Activated CD8-positive, alpha-beta T cell treated with anti-CD3 and anti-CD28 coated beads for 36 hours (primary cell): ENCODE measurements at places on chromosomes 1 and 21. TPM values are rescaled to one million over a fixed set of nuclear protein-coding genes. Genes with fewer than 3 reads are reported as not detected.
A peak's percentile ranks its signal among the peaks of the same experiment; 100 is the strongest.

Gene AKR7A3
- total RNA-seq = 0.54 TPM

- DNase-seq = peak; percentile 33
Observed at GRCh38 chr1:198919667-198920398, 281.0 kb downstream of the PTPRC start.

Gene USH2A
- total RNA-seq = not detected

GRCh38 chr1:45934947-45935346 is 131.5 kb downstream of the MAST2 start:
- no peak for DNase-seq

Gene COL6A1
- total RNA-seq = 5.2 TPM

- DNase-seq = no peak
Observed at GRCh38 chr1:154741741-154742495, 128.2 kb downstream of the KCNN3 start.
